ENCODE measurements at places on chromosomes 2 and 18. TPM values are rescaled to one million over a fixed set of nuclear protein-coding genes. Genes with fewer than 3 reads are reported as not detected.

Gene AKAIN1
- not detected for total RNA-seq

DNA sequence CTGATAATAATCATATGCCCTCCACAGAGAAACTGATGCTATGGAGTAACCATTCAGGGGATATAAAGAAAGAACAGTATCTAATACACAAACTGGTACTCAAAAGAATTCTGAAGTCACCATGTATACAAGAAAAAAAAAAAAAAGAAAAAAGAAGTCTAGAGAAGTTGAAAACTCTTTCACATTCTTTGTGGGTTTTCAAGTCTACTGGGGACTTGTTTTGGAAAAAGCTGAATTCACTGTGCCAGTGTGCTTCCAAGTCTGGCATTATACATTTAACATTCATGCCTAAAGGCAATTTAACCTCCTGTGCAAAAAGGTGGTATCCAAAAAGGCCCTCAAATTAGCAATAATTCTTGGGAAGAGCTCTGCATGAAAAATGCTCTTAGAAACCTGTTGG lies 94.8 kb upstream of the ITGB6 start:
- no peak for DNase-seq

- DNase-seq: peak; percentile 30
Observed at GRCh38 chr2:42974169-42974720, 181.9 kb upstream of the HAAO start.

DNA sequence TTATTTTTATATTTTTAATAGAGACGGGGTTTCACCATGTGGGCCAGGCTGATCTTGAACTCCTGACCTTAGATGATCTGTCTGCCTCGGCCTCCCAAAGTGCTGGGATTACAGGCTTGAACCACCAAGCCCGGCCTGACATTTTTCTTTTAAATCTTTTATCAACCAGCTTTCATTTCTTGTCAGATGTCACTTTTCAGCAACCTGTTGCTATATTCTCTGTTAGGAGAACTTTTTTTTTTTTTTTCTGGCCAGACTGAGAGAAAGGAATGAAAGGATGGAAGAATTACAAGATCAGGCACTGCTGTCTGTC lies 146.3 kb downstream of the TGIF1 start:
- no peak for DNase-seq

- DNase-seq: no peak
Observed at GRCh38 chr18:51668101-51668500, 470.6 kb upstream of the MEX3C start.
